Cardiac fibroblast (primary cell): ENCODE measurements at places on chromosomes 16 and 17.

DNA sequence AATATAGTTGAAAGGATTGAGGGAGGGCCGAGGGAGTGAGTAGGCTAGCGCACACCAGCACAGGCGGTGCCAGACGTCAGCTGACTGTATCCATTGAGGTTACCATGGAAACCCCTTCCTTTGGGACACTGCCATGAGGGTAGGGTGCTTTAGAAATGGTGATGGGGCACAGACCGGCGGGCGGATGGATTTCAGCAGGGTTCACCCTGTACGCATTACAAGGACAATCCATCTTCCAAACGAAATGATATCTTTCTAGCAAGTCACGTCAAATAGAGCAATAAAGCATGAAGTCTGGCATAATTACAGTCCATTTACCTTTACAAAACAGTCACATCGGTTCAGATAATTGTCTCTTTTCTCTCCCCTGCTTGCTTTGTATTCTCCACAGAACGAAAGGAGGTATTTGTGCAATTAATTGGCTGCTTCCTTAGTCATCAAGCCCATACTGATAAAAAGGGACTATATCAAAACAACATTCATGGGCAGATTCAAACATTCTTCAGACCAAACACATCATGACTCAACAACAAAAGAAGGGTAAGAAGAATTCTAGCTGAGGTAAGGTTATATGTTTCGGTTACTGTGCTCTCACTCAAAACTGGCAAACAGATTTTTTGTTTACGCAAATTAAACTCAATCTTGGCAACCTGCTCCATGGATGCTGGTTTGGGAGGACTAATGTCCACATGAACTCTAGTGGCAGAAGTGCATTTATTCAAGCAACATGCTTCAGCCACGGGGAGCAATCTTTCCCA, 140.6 kb downstream of the CDK5R1 start:
- peak; percentile 14 for DNase-seq

DNA sequence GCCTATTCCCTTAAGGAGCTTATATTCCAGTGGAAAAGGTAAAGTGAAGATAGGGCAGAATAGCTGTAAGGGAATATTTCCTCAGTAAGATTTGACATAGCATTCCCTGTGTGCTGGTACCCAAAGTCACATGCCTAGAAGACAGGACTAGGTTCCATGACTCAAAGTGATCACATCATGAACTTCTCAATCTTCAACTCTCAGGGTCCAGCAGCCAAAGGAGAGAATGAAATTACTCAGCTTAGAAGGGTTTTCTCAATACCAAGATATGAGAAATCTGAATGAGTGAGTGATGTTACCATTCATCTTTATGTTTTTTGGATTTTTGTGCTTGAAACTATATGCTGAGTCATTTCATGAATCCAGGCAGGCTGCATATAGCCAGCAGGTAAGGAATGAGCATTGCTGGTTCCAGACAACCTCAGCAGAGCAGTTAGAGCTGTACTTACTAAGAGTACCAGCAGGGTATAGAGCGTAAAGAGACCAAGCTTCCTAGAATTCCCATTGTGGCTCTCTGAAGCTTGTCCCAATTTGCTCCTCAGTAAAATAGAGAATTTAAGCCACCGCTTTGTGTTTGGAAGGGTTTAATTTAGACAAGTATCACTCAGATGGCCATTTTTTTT, 91.1 kb downstream of the ANKFN1 start:
- no peak for DNase-seq

DNA sequence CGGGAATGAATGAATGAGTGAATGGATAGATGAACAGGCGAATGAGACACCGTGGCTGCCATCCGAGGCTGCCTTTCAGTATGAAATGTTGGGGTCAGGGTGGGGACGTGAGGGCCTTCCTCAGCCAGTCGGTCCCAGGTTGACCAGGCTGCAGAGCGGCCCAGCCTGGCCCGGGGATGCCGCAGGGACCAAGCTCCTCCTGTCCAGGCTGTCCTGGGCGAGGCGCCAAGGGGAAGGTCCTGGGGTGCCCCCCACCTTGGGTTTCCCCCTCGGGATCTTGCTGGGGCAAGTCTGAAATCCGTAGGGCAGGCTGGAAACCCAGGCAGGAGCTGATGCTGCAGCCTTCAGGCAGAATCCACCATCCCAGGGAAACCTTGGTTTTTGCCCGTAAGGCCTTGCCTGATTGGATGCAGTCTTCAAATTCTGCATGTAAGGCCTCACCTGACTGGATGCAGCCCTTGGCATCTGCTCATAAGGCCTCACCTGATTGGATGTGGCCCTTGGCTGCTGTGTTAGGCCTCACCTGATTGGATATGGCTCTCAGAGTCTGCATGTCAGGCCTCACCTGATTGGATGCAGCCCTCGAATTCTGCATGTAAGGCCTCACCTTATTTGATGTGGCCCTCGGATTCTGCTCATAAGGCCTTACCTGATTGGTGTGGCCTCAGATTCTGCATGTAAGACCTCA, 61.7 kb upstream of the ZNF469 start:
- DNase-seq, result peak; percentile 24

DNA sequence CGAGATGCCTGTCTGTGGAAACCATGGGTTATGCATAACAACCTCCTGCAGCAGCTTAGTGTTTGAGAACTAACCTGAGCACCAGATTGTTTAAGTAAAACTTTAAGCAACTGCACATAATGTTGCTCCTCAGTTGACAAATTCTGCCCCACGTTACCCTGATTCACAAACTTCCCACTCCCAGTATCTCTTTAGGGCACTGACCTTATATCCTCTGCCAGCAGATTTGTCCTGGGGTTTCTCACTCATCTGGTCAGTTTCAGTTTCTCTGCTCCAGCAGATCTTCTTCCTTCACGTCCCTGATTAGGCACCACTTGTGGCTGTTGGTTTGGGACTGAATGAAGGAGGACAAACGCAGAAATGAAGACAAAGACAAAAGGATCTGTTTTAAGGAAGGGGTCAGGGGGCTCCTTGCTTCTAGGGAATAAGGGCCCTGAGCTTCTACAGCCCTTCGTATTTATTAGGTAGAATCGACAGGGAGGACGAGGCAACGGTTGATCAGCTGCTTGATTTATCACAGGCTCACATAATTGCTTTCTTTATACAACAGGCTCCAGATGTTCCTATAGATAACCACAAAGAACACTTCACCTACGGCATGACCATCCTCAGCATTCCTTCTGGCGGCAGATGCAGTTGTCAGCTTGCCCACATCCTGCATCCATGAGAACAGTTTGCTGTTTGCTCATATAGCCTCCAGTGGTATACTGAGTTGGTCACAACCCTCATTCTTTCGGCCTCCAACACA, 13.5 kb upstream of the ZNF689 start:
- no peak for DNase-seq

DNA sequence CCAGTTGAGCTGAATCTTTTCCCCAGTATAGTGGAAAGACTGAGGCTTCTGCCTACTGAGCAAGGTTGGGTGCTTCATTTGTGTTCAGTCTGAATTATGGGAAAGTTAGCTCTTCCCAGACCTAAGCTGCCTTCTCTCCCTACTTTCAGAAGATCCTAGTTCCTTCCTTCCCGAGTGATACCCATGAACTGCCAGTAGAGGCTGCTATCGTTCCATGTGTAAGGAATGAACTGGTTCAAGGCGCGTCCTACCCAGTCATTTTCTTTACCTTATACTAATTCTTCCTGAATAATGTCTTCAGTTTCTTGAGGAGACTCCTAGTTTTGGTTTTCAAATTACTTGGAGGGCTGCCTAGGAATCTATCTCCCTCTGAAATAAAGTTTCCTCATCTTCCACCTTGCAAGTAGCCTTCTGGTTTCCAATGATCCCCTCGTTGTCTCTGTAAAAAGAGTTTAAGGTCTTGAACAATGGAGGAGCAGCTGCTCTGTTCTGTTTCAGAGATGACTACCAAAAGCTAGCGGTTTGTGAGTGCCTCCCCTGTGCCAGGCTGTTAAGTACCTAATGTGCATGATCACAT, 934 bp upstream of the AOC2 start:
- DNase-seq, result peak; percentile 85

DNA sequence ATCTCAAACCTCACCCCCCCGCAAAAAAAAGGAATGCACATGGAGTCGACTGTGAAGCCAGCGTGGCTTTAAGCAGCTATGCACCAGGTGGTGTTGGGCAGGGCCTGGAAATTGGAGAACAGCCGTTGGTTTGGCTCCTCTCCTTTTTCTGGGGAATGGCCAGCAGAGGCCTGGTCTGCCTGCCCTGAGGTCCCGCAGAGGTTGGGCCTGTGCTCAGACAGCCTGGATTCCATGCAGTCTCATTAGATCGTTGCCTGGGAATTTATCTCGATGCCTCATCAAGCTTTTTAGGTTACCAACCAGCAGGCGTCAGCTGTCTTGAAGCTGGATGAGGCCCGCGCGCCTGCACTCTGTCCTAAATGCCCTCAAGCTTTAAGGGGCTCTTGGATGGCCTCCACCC, 9.8 kb downstream of the SLC12A3 start:
- DNase-seq, result peak; percentile 17
